ENCODE measurements at places on chromosomes 11 and 22.

GRCh38 chr11:131324921-131325570, 45.4 kb upstream of the NTM start:
- DNase-seq, result no peak

DNA sequence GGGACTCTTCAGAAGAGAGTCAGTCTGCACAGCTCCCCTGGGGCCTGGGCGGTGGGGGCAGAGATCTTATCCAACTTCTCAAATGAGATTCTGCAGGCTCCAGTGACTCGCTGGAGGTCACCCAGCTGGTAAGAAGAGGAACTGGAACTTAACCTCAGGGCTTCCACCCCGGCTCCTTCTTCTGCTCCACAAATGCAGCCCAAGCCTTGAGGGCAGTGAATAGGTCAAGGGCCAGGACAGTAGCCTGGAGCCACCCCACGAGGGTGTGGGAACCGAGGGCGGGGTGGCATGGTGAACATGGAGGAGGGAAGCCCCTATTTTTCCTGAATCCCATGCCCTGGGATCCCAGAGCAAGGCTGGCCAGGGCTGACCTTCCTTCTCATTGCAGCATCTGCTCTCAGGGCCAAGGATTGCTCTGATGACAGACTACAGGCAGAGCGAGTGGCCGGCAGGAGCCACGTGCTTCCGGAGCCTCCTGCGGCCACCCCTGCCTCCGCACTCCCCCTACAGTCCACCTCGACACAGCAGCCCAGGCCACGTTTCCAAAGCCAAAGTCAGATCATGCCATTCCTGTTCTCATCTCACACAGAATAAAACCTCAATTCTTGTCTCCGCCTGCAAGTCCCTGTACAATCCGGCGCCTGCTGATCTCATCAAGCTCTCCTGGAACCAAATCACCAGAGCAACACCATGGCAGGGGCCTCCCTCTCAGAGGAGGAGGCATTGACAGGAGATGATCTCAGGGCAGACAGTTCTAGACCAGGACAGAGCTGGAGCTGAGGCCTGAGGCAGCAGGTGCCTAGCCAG, 21.1 kb upstream of the UPK3A start:
- DNase-seq, result peak; percentile 87

DNA sequence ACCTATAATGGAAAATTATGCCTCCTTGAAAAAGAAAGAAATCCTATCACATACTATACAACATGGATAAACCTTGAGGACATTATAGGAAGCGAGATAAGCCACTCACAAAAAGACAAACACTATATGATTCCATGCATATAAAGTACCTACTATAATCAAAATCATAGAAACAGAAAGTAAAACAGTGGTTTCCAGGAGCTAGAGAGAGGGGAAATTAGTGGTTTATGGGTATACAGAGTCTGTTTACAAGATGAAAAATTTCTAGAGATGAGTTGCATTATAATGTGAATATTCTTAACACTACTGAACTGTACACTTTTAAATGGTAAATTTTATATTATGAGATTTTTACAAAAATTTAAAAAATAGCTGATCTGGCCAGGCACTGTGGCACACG, 40.5 kb upstream of the ARHGAP42 start:
- DNase-seq, result no peak

- no peak for DNase-seq
These were observed 90.4 kb downstream of the CWC15 start for GRCh38 chr11:94882931-94883330.

- DNase-seq, result no peak
These were observed 4.3 kb downstream of the SLC15A3 start for GRCh38 chr11:60947700-60948099.

- no peak for DNase-seq
These were observed 116.5 kb downstream of the HIPK3 start for GRCh38 chr11:33373636-33374035.
